ENCODE measurements at places on chromosomes 6 and 20.

- DNase-seq: no peak
These were observed 361.6 kb upstream of the MARCKS start for GRCh38 chr6:113495521-113495920.

- no peak for DNase-seq
These were observed 30.8 kb downstream of the ISM1 start for GRCh38 chr20:13251904-13252297.

- DNase-seq: no peak
These were observed 143.9 kb upstream of the SHLD1 start for GRCh38 chr20:5606350-5606749.

- no peak for DNase-seq
These were observed 232.6 kb upstream of the CDYL start for GRCh38 chr6:4543596-4543995.

GRCh38 chr6:116971959-116972358 is 94.9 kb downstream of the RFX6 start:
- peak; percentile 53 for DNase-seq

GRCh38 chr6:52790861-52791260 is 12.8 kb downstream of the GSTA1 start:
- DNase-seq: no peak

DNA sequence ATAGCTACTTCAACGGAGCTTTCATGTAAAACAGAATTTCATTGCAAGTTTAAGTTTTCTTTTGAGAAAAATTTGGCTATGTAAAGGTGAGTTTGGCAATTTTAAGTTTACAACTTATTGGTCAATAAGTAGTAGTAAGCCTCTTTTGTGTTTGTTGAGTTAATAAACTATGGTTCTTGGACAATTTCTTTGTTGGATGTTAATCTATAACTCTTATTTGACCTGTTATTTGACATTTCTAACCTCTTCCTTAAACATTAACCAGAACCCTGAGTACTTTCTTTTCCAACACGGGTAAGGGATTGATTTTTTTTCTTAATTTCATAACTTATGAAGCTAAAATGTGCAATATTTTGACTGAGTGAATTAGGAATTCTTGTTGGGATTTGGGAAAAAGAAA is 354.4 kb downstream of the PRKN start:
- no peak for DNase-seq

- DNase-seq: no peak
These were observed 104.8 kb downstream of the NCOA3 start for GRCh38 chr20:47606414-47606982.

- peak; percentile 55 for DNase-seq
These were observed 110.9 kb downstream of the HFE start for GRCh38 chr6:26197933-26198721.

DNA sequence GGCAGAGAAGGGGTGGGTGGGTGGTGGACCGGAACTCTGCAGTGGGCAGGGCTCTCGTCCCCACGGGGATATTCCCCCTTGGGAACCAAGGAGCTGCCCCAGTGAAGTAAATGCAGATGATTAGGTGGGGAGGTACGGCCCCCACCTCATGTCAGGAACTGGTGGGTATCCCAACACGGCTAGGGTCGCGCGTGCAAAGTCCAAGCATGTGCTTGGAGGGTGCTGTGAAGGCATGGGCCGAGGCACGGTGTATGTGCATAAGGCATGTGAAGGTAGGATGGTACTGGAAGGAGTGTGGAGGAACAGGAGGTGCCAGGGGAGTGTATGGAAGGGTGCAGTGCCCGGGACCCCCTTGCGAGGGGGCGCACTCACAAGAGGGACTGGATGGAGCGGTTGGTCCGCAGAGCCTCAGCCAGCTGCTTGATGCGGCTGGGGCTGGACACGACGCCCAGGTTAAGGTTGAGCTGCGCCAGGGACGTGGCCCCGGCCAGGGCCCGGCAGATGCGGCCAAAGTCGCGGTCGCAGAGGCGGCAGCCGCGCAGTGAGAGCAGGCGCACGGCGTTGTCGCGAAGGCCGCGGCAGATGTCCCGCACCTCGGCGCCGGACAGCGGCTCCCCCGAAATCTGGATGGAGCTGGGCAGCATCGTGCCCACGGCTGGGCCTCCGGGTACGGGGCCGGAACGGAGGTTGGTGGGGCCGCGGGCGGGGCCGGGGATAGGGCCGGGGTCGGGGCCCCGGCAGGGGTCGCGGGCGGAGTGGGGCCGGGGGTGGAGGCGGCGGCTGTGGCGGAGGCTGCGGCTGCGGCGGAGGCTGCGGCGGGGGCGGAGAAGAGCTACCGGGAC is 783 bp downstream of the LRRC73 start:
- DNase-seq: no peak

DNA sequence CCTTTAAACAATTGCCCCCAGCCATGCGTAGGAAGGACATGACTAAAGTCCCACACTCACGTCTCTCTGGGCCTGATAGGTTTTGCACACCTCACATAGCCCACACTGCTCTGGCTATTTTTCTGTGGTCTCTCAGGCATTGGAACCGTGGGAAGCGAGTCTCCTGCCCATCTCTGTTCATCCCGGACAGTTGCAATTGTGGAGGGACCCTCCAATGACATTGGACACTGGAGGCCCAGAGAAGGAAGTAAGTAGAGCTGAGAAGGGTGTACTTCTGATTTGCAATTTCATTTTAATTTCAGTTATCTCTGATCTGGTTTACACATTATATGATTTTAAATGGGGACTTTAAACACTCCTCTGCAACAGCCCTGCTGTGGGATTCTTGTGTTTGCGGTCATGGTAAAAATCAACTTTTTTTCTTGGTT is 23.3 kb upstream of the CST3 start:
- DNase-seq: no peak

GRCh38 chr6:11978169-11978987 is 33.7 kb upstream of the HIVEP1 start:
- DNase-seq: no peak

DNA sequence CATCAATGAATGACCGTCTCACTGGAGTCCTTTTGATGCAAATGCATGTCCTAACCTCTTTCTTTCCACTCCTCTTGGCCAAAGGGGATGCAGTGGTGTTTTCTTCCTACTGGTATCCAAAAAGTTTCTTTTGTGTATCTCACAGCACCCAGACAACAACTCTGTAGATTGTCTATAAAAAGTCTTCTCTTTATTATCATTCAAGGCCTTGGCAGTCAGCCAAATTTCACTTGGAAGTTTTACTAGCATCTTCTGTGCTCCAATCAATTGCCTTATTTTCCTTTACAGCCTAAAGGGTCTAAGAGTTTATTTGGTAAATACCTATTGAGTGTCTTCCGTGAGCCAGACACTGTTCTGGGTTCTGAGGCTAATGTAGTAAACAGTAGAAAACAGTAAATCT is 150.2 kb upstream of the RNF217 start:
- no peak for DNase-seq

- DNase-seq: peak; percentile 46
These were observed 154.4 kb upstream of the STMND1 start for GRCh38 chr6:16947375-16948015.

DNA sequence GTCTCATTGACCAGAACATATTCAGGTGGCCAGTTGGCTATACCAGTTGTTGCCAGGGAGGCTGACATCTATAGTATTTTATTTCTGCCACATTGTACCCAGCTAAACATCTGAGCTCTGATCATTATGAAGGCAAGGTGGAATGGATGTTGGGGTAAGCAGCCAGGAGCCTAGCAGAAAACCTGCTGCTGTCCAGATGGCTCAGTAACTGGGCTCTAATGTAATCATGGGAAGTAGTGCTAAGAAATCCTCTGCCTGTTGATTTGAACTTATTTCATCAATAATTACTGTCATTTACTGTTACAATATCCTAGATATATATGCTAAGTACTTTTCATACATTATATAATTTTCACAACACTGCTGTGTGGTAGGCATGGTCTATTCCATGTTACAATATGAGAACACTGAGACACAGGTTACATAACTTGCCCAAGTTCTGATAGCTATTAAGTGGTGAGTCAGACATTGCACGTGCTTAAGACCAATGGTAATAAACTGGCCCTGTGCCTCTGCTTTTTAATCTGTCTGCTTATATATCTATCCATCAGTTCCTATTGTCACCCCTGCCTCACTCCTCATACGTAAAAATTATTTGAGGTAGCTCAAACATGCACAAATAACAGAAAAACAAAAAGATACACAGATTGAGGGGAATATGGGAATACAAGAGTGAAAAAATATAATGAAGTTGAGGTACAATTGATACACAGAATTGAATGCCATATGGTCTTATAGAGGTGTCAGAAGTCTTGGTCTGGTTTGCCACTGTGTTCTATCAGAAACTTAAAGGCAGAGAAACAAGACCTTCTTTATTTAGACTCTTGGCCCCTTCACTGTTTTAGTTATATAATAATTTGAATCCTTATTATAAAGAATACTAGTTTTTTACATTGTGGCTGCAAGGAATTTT is 25.2 kb downstream of the TBPL1 start:
- peak; percentile 18 for DNase-seq

DNA sequence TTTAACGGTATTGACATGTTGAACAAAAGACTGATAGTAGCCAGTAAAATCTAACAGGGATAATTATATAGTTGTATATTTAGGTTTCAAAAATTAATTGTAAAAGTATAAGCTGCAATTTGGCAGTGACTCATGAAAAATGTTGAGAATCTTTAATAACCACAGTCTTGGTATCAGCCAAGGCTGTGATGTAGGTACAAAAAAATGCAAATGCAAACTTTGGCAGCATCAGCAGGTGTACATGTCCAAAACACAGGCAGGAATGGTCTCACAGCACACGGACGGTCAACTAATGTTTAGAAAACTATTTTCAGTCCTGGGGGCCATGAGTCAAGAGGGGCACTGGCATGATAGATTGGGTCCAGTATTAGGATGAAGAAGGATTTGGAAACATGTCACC is 58.5 kb upstream of the BEND3 start:
- no peak for DNase-seq

GRCh38 chr6:72636215-72636614 is 14.4 kb downstream of the KCNQ5 start:
- no peak for DNase-seq

GRCh38 chr6:135811170-135811569 is 40.3 kb upstream of the PDE7B start:
- no peak for DNase-seq

DNA sequence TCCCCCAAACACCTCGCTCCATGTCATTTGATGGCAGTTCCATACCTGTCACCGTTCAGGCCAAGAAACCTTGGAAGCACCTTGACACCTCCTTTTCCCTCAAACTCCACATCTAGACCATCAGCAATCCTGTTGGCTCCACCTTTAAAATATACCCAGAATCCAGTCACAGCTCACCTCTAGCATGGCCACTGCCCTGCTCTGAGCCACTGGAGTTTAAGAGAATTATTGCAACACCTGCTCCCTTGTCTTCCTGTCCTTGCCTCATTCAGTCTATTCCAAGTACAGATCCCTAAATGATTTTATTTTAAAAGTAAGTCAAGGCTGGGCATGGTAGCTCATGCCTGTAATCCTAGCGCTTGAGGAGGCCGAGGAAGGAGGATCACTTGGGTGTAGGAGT is 11.6 kb upstream of the TRIB3 start:
- no peak for DNase-seq

DNA sequence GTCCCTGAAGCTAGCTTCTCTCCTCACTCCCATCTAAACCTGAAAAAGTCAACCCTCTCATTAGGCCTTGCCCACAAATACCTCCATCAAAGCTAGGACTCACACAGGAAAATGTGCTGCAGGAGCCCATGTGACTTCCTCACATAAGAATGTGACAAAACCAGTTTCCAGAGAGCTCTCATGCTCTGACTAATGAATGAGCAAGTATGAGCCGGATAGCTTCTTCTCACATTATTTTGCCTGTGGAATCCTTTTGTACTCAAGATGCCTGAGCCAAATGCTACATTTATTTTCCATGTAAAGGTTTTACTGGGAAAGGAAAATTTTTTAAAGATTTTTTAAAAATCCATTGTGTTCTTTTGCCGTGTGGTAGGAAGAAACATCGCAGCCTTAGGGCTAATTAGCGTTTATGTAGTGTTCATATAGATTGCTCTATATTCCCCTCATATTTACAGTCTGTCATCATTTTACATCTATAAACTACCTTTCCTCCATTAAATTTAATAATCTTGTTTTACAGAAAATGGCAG is 68.6 kb upstream of the CCN6 start:
- peak; percentile 69 for DNase-seq

- no peak for DNase-seq
These were observed 221.0 kb upstream of the PDE10A start for GRCh38 chr6:165883851-165884640.

DNA sequence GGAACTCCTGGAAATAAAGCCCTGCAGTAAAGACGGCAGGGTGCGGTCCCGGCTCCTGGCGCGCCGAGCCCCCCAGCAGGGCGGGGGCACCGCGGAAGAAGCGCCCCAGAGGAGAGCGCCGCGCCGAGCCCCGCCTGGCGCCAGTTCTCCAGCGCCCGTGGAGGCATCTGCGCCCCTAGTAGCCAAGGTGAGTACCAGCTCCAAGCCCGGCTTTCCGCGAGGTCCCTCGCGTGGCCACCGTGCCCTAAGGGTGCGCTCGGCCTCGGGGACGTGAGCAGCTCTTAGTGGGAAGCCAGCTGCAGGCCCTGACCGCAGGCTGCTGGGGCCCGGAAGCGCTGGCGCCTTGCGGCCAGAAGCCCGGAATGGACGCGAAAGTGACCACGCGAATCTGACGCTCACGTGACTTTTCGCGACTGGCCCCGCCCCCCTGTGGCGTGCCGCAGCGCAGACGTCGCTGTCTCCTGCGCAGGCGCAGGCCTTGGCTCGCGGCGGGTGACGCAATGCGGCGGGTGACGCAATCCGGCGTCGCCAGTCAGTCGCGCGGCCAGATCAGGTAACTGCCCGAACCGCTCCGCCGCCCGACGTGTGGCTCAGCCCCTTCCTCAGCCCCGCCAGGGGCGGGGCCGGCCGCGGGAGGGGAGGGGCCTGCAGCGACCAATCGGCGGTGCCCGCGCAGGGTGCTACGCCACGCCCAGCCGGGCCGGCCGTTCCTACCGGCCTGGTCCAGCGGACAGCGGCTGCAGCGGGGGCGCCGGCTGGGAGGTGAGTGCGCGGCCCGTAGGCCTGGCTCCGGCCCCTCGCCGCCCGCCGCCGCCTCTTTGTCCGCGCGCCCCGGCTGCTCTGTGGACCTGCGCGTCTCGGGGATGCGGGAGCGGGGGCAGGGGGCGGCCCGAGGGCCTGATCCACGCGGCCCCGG is at the start of gene GZF1:
TSS of gene GZF1 (plus strand) at position 707 of the 916 bp plus-strand sequence. CDS start 2,202 bp downstream, outside the sequence.
- peak; percentile 97 for DNase-seq

- DNase-seq: no peak
These were observed 43.2 kb upstream of the CDH22 start for GRCh38 chr20:46351357-46352058.

GRCh38 chr6:1527073-1527457 is 82.7 kb upstream of the FOXC1 start:
- no peak for DNase-seq

GRCh38 chr6:56025795-56026194 is 150.4 kb upstream of the BMP5 start:
- no peak for DNase-seq

DNA sequence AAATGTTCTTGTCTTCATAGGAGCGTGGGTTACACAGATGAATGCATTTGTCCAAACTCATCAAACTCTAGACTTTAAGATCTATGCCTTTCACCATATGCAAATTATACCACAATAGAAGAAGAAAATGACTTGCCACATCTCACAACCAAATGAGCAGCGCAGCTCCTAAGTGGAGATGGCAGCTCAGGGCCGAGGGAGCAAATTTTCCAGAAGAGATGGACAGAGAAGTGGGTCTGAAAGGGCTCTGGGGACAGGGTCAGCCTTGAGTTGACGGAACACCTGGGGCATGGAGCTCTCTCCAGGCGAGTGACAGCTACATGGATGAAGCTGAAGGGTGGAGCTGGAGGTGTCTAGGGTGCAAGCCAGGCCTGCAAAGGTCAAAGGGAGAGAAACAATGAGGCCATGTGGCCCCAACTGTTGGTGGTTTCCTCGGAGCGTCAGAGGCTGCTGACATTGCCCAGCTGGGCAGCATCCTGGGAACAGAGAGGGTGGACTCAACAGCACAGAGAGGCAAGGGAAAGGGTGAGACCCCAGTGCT is 228.3 kb downstream of the NRN1 start:
- DNase-seq: no peak

Data from LoVo (cell line).